ENCODE measurements at places on chromosomes 1 and 21. TPM values are rescaled to one million over a fixed set of nuclear protein-coding genes. Genes with fewer than 3 reads are reported as not detected.

GRCh38 chr1:19688041-19688842 lies 23.6 kb downstream of the HTR6 start:
- no peak for DNase-seq

The TSPEAR gene
- total RNA-seq, result not detected

- no peak for DNase-seq
Measured at GRCh38 chr1:115347282-115347681, 9.2 kb upstream of the NGF start.

DNA sequence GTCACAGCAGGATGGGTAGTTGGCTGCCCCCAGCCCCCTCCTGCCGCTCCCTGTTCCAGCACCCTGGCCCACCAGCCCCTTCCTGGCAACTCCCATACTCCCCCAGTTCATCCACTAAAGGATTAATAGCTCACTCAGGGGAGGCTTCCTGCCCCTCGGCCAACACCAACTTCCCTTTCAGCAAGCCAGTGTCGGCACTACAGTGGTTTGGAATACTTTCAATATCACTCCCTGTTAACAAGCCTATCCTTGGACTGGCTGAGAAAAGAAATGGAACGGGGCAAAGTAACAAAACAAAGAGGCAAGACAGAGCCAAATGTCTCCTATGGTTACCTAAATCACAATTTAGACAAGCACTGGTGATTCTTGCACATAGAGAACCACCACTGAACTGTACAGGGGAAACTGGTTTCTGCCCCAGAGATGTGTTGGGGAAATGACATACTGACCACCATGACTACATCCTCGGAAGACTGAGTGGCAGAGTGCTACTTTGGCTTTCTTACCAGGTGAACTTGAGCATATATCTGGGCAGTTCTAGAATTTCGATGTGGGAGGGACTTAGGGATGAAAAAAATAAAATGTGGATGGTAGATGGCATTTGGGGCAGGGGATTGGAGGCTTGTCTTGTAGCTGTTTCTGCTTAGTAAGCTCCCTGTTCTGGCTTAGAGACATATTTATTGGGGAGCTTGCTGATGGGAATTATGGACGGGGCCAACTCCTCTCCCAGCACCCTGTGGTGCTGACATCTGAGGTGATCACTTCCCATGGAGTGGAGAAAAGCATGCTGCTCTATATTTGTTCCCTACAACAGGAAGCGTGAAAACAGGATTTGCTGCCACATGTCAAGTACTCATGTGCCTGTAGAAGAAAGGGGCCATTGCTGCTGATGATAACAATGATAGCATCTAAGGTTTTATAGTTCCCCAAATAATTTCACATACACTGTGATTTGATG lies 7.1 kb upstream of the CAPN2 start:
- DNase-seq, result peak; percentile 71

GRCh38 chr1:163315773-163316374 lies 5.9 kb upstream of the NUF2 start:
- DNase-seq, result peak; percentile 27

The ACTN2 gene
- total RNA-seq, result 0.99 TPM

The TARBP1 gene
- total RNA-seq, result 17.8 TPM

DNA sequence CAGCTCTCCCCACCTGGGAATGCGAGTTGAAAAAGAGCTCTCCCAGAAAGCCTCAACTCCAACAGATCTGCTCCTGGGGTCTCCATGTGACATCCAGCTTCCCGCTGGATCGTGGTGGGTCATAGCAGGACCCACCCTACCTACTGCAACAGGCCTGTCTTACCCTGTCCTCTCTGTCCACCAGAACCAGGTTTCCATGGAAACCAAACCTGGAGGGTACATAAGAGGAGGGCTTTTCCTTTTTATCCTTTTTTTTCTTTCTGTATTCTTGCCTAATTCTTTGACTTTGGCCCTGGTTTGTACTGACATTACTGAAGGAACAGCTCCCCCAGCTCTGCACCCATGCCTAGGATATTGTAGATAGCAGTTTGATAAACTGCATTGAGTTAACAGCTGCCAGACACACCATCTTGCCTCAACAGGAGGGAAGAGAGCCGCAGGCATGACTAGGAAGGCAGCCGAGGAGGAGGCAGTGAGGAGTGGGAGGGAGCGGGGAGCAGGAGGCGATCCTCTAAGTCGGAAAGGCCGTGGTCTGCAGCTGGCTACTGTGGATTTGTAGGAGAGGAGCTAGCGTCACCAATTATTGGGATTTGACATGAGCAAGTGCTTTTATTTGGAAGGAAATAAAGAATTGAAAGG lies 9.7 kb upstream of the FMOD start:
- DNase-seq, result no peak

DNA sequence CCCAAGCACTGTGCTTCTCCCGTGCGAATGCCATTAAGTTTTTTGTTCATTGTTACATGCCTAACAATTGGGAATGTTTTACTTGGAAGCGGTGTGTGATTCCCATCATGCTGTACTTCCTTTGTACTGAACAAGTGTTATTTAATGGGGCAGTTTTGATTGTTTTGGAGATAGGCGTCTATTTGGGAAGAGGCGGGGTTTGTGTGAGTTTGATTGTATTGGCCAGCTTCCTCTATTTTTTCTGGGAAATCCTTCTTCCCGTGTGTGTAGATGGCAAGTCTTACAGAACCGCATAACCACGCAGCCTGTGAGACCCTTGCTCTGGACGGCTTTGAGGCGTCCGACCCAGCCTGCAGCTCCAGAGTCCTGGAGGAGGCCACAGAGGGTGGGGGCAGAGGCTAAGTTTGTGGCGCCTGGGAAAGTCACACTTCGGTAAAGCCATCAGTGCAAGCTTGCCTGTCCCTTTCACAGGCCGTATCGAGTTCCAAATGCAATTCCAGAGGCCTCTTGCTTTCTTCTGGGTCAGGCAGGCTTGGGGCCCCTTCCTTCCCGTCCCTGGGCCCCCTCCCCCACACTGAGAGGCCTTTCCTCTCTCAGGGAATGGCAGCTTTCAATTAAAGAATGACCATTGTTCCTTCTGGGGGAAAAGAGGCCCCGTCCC lies 210.3 kb downstream of the TOMM20 start:
- DNase-seq, result peak; percentile 86

The OR2L5 gene
- total RNA-seq, result not detected

DNA sequence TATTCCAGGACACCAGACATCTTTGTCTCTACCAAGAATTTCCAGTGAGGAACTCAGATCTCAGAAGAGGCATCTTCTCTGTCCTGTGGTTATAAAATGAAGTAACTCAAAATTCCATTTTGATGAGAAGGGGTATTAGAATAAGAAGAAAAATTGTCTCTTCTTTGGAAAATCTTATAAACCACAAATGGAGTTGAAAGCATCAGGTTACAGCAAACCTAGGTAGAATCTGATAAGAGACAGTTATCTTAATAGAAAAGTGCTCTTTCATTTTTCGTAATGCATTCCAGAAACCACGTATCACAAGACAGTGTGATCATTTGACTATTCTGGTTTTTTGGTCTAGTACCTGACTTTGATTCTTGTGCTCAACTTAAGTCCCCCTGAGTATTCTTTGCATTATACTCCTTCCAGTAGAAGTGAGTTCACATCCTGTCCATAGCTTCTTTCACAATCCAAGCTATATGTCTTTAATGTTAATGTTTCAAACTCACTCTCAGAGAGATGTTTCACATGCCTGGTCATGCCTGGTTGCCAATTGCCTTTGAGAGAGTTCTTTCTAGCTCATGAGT lies 120.9 kb upstream of the PRDX6 start:
- peak; percentile 86 for DNase-seq

- no peak for DNase-seq
Measured at GRCh38 chr1:117658676-117659075, 52.8 kb downstream of the TENT5C start.

The FAM72B gene
- 2.9 TPM for total RNA-seq

The B3GALNT2 gene
- total RNA-seq, result 40.5 TPM

The C1orf53 gene
- 6.8 TPM for total RNA-seq

DNA sequence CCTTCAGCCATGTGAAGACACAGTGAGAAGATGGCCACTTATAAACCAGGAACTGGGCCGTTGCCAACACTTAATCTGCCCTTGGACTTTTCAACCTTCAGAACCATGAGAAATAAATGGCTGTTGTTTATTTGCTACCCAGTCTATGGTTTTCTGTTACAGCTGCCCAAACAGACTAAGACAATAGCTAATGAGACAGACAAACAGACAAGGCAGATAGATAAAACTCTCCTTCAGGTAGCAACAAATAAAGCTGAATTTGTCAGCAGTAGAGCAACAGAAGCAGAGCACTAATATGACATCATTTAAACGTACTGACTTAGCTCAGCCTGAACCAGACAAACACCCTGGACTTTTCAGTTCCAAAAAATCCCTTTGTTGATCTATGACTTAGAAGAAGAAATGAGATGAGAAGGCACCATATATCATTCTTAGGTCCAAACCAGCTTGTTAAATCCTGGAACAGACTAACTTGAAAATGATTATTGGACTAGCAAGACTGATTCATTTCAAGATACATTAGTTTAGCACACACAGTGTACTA lies 27.0 kb downstream of the ZZZ3 start:
- peak; percentile 6 for DNase-seq

GRCh38 chr1:54614024-54614423 lies 9.3 kb downstream of the FAM151A start:
- DNase-seq, result no peak

- no peak for DNase-seq
Measured at GRCh38 chr1:209319549-209319948, 264.0 kb upstream of the CAMK1G start.

DNA sequence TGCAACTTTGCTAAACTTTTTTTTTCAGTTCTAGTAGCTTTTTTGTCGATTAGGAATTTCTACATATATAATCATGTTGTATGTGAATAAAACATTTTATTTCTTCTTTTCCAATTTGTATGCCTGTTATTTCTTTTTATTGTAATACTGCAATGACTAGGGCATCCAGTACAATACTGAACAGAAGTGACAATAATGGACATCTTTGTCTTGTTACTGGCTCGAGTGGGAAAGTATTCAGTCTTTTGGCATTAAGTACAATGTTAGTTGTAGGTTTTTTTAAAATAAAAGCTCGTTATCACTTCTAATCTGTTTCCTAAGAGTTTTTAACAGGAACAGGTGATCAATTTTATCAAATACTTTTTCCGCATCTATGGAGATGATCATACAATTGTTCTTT lies 9.8 kb downstream of the STPG1 start:
- DNase-seq, result no peak

- DNase-seq, result no peak
Measured at GRCh38 chr21:45809421-45809820, 165.9 kb downstream of the PCBP3 start.

The PCAT6 gene
- total RNA-seq, result 5.4 TPM

DNA sequence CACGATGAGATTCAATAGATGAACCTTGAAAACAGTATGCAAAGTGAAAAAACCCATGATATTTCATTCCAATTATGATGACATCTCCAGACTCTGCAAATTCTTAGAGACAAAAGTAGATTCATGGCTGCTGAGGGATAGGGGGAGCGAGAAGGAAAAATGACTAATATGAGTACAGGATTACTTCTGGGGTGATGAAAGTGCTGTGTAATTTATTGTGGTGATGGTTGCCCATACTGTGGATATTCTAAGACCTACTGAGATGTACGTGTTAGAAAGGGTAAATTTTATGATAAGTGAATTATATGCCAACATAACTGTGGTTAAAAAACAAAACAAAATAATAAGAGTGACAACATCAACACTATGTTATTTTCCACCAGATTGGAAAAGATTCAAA lies 18.9 kb upstream of the RGS7 start:
- DNase-seq, result no peak

DNA sequence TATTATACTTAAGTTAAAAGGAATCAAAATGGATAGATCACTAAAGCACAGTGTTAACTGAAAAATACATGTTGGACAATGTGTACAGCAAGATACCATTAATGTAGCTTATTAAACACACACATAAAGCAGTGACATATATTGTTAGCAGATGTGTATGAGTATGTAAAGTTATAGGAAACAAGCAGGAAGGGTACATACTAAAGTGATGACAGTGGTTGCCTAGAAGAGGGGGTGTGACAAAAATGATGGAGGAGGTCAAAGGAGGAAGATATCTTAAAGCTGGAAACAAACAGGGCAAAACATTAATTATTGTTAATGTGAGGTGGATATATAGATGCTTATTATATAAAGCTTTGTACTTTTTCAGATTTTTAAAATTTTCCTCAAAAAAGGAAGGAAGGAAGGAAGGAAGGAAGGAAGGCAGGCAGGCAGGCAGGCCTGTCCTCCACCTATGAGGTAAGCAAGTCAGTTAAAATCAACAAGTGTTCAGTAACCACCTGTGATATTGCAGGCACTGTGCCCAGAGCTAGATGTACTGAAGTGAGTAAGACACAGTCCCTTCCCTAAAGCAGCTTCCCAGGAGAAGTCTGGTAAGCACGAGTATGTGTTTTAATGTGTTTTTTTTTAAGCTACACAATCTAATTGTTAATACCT lies 252.9 kb upstream of the NR5A2 start:
- DNase-seq, result peak; percentile 73

DNA sequence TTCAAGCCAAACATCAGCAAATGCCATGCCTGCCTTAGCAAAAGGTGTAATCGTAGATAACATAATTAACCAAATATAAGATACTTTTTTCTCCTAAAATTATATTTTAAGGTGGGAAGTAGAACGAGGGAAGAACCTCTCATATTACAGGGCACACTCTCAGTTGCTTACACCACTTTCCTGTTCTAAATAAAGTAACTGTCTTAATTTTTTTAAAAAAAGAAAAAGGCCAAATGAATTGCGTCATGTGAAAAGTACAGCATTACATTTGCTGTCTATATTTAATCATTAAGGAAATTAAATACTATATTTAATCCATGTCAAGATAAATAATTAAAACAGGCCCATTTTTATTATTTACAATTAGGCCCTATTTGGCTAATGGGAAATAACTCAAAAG lies 23.7 kb downstream of the JAK1 start:
- no peak for DNase-seq

- DNase-seq, result no peak
Measured at GRCh38 chr1:5603353-5604104, 388.7 kb downstream of the NPHP4 start.

DNA sequence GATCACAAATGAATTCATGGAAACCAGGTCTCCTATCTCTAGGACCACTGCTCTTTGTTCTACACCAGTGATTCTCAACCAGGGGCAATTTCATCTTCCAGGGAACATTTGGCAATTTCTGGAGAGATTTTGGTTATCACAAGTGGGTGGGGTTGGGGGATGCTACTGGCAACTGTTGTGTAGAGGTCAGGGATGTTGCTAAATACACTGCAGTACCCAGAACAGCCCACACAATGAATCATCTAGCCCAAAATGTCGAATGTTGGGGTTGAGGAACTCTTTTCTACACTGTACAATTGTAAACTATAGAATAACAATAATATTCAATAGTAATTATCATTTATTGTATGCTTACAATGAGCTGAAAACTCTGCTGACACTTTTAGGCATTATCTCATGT lies 55.7 kb upstream of the UBE2U start:
- no peak for DNase-seq

The PDPN gene
- total RNA-seq, result 39.7 TPM

- DNase-seq, result peak; percentile 78
Measured at GRCh38 chr1:162023547-162024501, at the start of gene OLFML2B. Gene OLFML2B (minus strand): TSS chr1:162023869. CDS start chr1:162023430, 439 bp downstream.

- no peak for DNase-seq
Measured at GRCh38 chr1:227032396-227032795, 92.3 kb downstream of the COQ8A start.
